HCT116 (cell line): ENCODE measurements at places on chromosomes 13 and 19. TPM values are rescaled to one million over a fixed set of nuclear protein-coding genes. Genes with fewer than 3 reads are reported as not detected.

The ZNF491 gene
- total RNA-seq, result not detected

The ZNF85 gene
- 2.5 TPM for total RNA-seq

The CEACAM19 gene
- total RNA-seq, result 4.0 TPM

The SELENOV gene
- total RNA-seq, result not detected

The ZIC5 gene
- total RNA-seq, result 10.3 TPM

The ERFL gene
- total RNA-seq, result 0.79 TPM

The SBK2 gene
- 0.30 TPM for total RNA-seq

- H3K4me3 ChIP-seq, result no peak overlapping the region
- H3K27ac ChIP-seq, result no peak overlapping the region
- H3K4me1 ChIP-seq, result no peaks in the 10 kb centered on the region
- H3K36me3 ChIP-seq, result peaks cover 8% of the 10 kb centered on the region
- H3K27me3 ChIP-seq, result no peaks in the 10 kb centered on the region
- no peak for DNase-seq
Observed at GRCh38 chr19:13109361-13110098, 6.9 kb upstream of the LYL1 start.

DNA sequence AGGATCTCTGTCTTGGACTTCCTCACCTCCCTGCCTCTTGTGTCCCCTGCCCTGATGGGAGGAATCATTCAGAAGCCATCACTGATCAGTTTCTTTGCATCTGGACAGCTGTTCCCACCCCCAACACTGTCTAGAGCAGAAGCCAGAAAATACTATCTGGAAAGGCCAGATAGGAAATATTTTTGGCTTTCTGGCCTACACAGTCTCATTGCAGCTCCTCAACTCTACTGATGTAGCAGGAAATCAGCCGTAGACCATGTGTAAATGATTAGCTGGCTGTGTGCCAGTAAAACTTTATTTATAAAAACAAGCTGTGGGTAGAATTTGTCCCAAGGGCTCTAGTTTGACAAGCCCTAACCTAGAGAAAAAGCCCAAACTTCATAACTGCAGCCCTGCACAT lies 5.6 kb downstream of the SIGLEC7 start:
- H3K27ac ChIP-seq, result no peak overlapping the region
- H3K36me3 ChIP-seq, result no peaks in the 10 kb centered on the region
- no peak overlapping the region for H3K4me3 ChIP-seq
- no peaks in the 10 kb centered on the region for H3K27me3 ChIP-seq

GRCh38 chr19:7852851-7853769 lies 21.1 kb downstream of the PRR36 start:
- H3K27me3 ChIP-seq, result no peaks in the 10 kb centered on the region
- H3K4me3 ChIP-seq, result peak overlapping the region; percentile 9; the same call in 1 of the 2 replicates
- no peaks in the 10 kb centered on the region for H3K36me3 ChIP-seq
- peak; percentile 85 for DNase-seq
- H3K4me1 ChIP-seq, result peaks cover 18% of the 10 kb centered on the region

- no peaks in the 10 kb centered on the region for H3K36me3 ChIP-seq
- no peak for DNase-seq
- H3K4me1 ChIP-seq, result no peaks in the 10 kb centered on the region
- H3K27me3 ChIP-seq, result no peaks in the 10 kb centered on the region
- H3K27ac ChIP-seq, result no peak overlapping the region
Observed at GRCh38 chr19:57978586-57979289, 4.4 kb upstream of the C19orf18 start.

DNA sequence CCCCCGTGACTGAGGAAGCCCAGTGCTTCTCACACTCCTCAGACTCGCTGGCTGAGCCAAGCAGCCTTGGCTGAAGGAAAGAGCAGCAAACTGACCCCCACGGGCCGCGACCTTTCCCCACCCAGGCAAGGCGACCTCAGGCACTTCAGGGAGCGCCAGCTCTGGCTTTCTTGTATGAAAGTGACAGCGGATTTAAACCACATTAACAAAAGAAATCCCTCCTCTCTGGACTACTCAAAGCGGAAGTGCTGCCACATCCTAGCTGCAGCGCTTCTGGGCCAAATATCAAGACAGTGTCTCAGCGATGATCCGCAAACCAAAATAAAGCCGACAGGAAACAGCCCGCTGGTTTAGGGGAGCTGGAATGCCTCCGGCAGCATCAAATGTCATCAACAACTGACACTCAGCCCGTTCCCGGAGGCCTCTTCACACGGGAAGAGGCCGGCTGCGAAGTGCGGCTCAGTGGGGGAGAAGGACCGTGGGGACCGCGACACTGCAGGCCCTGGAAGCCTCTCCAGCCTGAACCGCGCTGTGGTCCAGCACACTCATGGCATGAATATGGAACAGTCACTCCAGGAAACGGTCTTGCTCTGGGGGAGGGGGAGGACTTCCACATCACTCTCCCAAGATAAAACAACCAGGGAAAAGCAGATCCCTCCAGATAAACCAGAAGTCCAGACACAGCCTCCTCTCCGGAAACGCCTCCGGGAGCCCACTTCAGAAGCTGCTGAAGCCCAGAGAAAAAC lies 1.4 kb downstream of the RASA3 start:
- no peaks in the 10 kb centered on the region for H3K27me3 ChIP-seq
- peaks cover 44% of the 10 kb centered on the region for H3K4me1 ChIP-seq
- peak overlapping the region; percentile 39 for H3K27ac ChIP-seq

- H3K4me3 ChIP-seq, result no peak overlapping the region
- H3K27ac ChIP-seq, result no peak overlapping the region
- no peaks in the 10 kb centered on the region for H3K4me1 ChIP-seq
- no peak for DNase-seq
Observed at GRCh38 chr19:15042826-15043225, 6.5 kb upstream of the CASP14 start.

DNA sequence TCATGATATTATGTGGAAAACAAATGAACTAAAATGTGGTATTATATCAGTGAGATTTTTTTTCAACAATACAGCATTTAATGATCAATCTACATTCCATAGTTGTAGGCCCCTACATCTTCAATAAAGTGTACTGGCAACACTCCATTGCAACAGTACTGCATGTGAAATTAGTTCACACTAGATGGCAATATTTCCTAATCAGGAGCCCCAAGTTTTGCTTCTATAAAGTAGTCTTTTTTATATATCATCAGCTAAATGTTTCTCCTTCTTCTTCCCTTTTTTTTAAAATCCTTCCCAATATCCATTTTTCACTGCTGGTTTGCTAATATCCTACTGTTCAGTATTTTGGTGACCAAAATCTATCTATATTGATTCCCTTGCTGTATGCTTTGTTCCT lies 528.3 kb upstream of the ATXN8OS start:
- no peak for DNase-seq
- no peak overlapping the region for H3K4me3 ChIP-seq
- H3K27me3 ChIP-seq, result no peaks in the 10 kb centered on the region
- H3K4me1 ChIP-seq, result no peaks in the 10 kb centered on the region
- no peaks in the 10 kb centered on the region for H3K36me3 ChIP-seq

- no peak overlapping the region for H3K4me3 ChIP-seq
- no peak for DNase-seq
- peaks cover 58% of the 10 kb centered on the region for H3K27me3 ChIP-seq
- H3K27ac ChIP-seq, result no peak overlapping the region
- no peaks in the 10 kb centered on the region for H3K36me3 ChIP-seq
- no peaks in the 10 kb centered on the region for H3K4me1 ChIP-seq
Observed at GRCh38 chr13:32300406-32300805, 14.8 kb downstream of the ZAR1L start.

DNA sequence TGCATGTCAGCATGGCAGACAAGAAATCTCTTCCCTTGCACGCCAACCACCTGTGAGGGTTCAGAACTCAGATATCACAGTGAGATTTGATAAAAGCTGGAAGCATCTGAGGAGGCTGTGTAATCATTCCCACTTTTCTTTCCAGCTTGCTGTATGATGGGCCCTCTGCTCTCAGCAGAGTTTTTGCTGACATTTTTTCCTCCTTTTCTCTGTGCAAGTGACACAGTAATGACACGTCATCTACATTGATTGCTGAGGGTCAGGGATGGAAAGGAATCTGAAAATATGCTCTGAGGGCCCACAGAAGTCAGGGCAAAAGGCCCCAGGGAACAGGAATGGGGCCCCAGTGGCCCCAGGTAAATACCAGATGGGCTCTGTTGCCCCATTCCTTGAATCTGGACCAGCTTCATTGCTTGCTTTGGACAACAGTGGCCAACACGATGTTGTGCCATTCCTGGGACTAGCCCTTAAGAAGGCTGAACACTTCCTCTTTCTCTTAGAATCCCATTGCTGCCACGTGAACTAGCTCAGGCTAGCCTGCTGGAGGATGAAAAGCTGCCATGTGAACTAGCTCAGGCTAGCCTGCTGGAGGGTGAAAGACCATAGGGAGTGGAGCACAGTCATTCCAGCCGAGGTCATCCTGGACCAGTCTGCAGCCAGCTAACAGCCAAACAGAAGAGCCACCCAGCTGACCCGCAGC lies 68.2 kb downstream of the CACNA1A start:
- H3K4me3 ChIP-seq, result no peak overlapping the region
- no peaks in the 10 kb centered on the region for H3K36me3 ChIP-seq
- no peaks in the 10 kb centered on the region for H3K4me1 ChIP-seq
- DNase-seq, result no peak
- H3K27me3 ChIP-seq, result no peaks in the 10 kb centered on the region

DNA sequence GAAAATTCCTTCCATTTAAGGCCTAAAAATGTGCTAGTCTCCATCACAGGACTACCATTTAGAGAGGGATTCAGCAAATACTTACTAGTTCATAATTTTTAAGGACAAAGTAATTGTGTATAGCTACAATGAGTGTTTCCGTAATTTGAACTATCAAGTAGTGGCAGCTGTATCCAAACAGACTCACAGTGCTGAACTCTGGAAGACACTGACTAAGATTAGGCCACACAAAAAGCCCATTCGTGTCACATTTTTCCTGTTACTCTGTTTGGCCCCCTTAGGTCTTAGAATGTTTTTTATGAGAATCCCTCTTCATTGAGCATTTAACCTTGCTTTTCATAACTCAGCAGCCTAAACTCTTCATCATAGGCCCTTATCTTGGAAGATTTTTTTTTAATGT lies 731.2 kb upstream of the PCDH9 start:
- no peak overlapping the region for H3K27ac ChIP-seq
- no peaks in the 10 kb centered on the region for H3K36me3 ChIP-seq
- no peaks in the 10 kb centered on the region for H3K4me1 ChIP-seq
- H3K4me3 ChIP-seq, result no peak overlapping the region
- DNase-seq, result no peak

- H3K27me3 ChIP-seq, result no peaks in the 10 kb centered on the region
- H3K27ac ChIP-seq, result no peak overlapping the region
- no peak overlapping the region for H3K4me3 ChIP-seq
Observed at GRCh38 chr13:20680416-20681080, 23.0 kb upstream of the IL17D start.

GRCh38 chr19:44260695-44261446 lies 1.2 kb downstream of the ZNF233 start:
- no peaks in the 10 kb centered on the region for H3K36me3 ChIP-seq
- no peaks in the 10 kb centered on the region for H3K27me3 ChIP-seq
- H3K27ac ChIP-seq, result no peak overlapping the region
- H3K4me1 ChIP-seq, result no peaks in the 10 kb centered on the region

GRCh38 chr13:41099986-41100385 lies 32.6 kb downstream of the KBTBD6 start:
- no peak for DNase-seq
- H3K27ac ChIP-seq, result no peak overlapping the region
- H3K36me3 ChIP-seq, result no peaks in the 10 kb centered on the region
- H3K4me3 ChIP-seq, result no peak overlapping the region
- H3K4me1 ChIP-seq, result no peaks in the 10 kb centered on the region
- H3K27me3 ChIP-seq, result no peaks in the 10 kb centered on the region
